ENCODE measurements at places on chromosomes 5 and 9.

- no peak for DNase-seq
Measured at GRCh38 chr5:69528035-69528434, 32.0 kb upstream of the GTF2H2C start.

DNA sequence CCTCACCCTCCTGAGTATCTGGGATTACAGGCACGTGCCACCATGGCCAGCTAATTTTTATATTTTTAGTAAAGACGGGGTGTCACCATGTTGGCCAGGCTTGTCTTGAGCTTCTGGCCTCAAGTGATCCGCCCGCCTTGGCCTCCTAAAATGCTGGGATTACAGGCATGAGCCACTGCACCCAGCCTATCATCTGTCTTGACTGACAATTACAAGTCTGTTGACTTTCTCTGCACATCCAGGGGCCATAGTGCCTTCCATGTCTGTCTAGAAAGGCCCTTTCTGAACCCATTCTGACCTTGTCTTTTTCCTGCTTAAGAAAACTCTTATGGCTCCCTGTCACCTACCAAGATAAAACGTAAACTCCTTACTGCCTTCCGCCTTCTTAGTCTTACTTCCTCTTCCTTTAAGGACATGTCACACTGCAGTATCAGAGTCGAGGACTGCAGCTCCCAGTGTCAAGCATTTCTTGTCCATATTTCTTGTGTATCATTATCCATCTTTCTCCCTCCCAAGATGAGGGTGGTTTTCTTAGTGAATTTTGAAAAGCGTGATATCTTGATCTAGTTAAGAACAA is 49.9 kb upstream of the SHB start:
- DNase-seq = no peak

- no peak for DNase-seq
Measured at GRCh38 chr9:120876842-120877240, at the start of gene PHF19. PHF19 (minus strand) TSS chr9:120877188; CDS start chr9:120874741, 2,447 bp downstream.

- no peak for DNase-seq
Measured at GRCh38 chr9:131310833-131311554, 21.5 kb downstream of the PLPP7 start.

- DNase-seq = no peak
Measured at GRCh38 chr9:135342206-135343130, 137.1 kb upstream of the PPP1R26 start.

DNA sequence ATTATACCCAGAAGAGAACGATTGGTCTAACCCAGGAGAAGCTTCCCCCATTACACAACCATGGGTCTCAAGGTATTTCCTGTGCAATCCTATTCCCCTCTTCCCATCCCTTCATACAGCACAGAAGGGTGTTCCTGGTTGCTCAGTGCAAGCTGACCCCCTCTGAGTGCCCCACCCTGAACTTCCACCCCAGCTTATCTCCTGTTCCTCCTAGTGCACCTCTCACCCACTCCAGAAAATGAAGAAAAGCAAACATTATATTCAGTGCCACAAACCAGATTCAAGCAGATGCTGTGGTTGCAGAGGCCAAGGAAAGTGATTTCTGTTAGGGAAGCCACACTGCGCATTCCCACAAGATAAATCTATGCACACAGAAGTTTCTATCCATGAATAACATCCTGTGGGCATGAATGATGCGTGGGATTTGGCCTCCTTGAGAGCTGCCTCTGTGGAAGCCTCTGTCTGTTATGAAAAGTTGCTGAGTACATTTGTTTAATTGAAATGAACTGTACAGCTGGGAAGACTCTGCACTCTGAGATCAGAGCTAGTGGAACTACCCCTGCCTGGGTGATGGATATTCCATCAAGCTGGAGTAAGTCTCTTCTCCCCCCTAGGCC is 2.2 kb upstream of the OR2S2 start:
- DNase-seq = no peak

- DNase-seq = no peak
Measured at GRCh38 chr5:74421377-74421776, 219.2 kb downstream of the ENC1 start.

DNA sequence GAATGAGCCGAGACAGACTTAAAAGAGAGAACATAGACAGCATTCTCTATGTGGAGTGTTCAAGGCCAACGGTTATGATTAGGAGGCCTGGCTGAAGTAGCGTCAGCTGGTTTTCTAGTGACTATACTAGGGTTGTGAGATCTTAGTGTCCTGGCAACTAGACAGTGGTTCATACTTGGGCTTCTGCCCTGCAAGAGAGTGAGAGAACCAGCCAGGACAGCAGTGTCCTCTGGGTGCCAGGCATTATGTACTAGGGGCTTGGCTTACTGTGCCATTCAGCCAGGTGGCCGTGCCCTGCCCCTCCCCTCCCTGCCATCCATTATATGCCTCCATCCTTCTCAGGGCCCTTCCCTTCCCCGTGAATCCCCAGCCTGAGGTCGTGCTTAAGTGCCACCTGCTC is 56.8 kb downstream of the TRIO start:
- DNase-seq = no peak

- no peak for DNase-seq
Measured at GRCh38 chr9:27261517-27262211, 35.3 kb downstream of the EQTN start.

- DNase-seq = no peak
Measured at GRCh38 chr5:158660726-158661125, 439.0 kb downstream of the EBF1 start.

DNA sequence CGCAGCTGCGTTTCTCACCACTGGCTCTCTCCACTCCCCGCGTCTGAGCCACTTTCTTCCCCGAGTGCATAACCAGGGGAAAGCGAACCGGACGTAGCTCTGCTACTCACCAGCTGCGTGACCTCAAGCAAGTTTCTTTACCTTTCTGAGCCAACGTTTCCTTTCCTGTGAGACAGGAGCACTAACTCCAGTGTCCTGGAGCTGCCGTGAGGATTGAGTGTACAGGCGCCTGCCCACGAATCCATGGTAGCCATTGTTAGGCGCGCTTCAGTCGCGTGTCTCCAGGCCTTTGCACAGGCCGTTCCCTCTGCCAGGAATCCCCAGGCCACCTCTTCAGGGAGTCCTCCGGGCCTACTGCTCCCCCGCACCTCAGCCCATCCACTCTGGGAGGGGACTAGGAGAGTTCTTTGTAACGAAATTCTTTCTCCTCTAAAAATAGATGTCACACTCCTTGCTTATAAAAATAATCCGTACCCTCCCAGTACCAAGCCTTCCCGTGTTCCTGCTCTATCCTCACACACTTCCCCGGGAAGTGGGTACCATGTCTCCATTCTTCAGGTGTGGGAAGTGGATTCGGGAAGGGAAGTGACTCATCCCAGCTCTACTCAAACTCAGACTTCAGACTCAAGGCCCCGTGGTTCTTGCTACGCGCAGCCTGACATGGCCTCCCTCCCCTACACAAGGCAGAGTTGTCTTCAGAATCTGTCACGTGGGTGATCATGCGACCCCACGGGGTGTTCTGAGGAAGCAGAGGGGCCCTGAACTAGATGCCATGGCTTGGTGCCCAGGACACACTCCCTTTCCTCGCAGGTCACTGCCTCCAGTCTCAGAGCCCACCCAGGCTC is 16.1 kb upstream of the CRB2 start:
- no peak for DNase-seq
